Posterior cingulate gyrus (tissue), 11 donors: ENCODE measurements at places on chromosomes 6 and 20.

DNA sequence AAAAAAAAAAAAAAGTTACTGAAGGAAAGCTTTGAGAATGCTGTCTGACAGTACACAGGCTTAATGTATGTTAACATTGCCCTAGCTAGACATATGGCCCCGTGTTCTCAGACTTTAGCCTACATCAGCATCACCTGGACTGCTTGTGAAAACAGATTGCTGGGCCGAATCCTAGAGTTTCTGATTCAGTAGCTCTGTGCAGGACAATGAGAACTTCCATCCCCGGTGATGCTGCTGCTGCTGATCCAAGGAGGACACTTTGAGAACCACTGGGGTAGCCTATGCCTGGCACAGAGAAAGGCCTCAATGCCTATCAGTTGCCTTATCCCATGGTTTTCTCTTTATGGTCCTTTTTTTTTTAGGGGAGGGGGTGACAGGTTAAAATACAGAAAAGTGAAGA, 1.6 kb downstream of the HCK start:
- DNase-seq: no peak

- DNase-seq: no peak
Observed at GRCh38 chr20:19423900-19424620, 211.6 kb downstream of the SLC24A3 start.

DNA sequence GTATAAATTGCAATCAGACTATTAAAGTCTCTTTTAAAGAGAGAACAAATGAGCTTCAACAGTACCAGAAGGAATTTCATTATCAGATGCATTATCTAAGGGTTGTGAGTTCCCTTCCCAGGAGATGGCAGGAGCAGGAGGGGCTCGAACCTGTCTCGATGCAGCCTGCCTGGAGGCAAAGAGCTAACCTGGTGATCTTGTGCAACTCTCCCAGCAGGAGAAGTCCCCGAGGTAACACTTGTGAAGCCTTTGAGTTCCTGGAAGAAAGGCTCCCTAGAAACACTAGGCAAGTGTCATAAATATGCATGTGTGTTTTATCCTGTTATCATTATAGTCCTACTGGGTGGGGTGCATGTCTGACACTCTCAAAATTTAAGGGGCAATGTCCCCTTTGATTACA, 232.2 kb upstream of the ARID1B start:
- no peak for DNase-seq

DNA sequence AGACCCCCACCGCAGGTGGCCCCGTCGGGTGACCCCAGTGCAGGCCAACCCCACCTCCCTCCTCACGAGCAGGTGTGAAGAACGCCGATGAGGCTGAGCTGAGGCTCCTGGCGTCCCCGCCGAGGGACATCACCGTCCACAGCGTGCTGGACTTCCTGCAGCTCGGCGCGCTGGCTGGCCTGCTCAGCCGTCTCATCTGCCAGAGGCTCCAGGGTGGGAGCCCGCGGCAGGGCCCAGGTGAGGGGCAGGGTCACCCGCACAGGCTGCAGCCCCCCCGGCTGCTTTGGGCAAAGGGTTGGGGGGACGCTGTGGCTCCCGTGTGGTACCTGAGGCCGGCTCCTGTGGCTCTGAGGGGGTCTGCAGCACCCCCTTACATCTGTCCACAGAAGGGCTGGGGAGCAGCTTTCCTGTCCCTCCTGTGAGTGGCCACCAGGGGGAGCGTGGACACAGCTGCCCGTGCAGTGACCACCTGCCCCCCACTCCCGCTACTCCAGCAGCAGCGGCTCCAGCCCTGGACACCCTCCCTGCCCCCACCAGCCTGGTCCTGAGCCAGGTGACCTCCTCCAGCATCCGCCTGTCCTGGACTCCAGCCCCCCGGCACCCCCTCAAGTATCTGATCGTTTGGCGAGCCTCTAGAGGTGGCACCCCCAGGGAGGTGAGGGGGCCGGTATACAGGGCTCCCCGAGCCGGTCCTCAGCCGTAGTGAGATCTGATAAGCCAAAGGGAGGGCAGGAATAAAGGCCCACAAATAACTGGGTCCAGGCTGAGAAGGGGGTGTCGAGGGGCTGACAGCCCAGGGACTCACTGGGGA, 16.5 kb downstream of the COL20A1 start:
- peak; percentile 62 for DNase-seq

- no peak for DNase-seq
Observed at GRCh38 chr6:139649732-139650131, 275.3 kb upstream of the CITED2 start.

DNA sequence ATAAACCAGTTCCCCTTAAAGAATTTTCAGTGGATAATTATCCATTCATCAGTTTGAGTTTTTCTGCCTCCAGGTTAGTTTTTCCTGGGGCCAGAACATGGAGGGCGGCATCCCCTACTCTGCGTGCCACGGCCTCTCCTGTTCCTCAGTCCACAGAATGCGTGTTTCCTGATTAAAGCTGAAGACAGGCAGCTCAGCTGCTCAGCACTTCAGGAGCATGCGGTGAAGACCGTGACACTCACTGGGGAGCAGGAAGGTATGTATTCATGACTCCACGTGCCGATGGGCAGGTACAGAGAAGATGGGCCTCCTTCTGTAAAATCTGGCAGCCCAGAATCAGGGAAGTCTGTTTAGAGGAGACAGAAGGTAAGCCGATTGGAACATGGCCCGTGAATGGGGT, 2.0 kb upstream of the THBS2 start:
- DNase-seq: no peak

DNA sequence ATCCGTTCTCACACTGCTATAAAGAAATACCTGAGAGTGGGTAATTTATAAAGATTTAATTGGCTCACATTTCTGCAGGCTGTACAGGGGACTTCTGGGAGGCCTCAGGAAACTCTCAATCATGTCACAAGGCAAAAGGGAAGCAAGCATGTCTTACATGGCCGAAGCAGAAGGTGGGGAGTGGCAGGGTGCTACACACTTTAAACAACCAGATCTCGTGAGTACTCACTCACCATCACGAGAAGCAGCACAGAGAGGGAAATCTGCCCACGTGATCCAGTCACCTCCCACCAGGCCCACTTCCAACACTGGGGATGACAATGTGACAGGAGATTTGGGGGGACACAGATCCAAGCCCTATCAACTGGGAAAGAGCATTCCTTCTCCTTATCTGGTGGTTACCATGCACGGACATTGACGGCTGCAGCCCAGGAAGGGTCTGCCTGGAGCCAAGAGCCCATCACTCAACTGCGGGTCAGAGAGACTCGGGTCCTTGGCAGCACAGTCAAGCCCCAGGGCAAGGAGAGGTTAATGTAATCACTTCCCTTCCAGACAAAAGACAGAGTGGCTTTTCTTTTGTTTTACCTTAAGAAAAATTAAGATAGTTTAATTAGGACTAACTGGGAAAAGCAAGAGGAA, 112.3 kb upstream of the CST7 start:
- no peak for DNase-seq

DNA sequence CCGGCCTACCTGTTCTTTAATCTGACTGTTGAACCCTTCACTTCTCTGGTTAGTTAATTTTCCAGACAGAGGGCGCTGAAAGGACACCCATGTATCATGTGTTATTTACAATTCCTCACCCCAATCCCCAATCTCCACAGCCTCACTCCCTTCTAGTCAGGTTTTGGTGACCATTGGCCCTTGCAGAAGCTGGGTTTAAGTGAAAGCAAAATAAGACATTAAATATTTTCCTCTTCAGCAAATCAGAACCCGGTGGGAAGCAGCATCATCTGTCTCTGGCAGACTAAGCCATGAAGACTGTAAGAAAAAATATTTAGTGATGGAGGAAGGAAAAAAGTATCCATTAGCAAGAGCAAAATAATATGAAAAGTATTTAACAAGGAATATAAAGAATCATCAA, 9.4 kb upstream of the HLA-DQA1 start:
- DNase-seq: no peak
